ENCODE measurements at places on chromosomes 2 and 18.

GRCh38 chr2:217930761-217931563 lies 71.8 kb downstream of the TNS1 start:
- peak; percentile 60 for DNase-seq

- DNase-seq, result no peak
These were observed 352.7 kb upstream of the CDH20 start for GRCh38 chr18:60980422-60981005.

- DNase-seq, result no peak
These were observed 670.8 kb upstream of the FANCL start for GRCh38 chr2:58911877-58912276.

DNA sequence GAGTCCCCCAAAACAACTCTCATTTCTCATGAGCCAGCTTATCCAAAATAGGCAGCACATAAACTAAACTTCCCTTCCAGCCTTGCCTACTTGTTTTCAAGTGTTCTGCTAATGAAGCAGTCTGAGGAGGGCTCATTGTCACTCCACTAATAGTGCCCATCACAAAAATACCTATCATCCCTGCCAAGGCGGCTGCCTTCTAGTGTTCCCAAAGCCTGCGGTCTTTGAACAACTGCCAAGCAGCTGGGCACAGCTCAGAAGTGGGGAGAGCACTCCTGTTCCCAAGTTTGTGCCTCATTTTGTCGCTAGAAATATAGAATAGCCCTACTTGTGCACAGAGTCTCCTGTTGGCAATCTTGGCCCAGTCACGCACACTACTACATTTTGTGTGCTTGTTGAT lies 50.3 kb downstream of the DTNA start:
- DNase-seq, result no peak

- DNase-seq, result peak; percentile 38
These were observed 749 bp downstream of the STK25 start for GRCh38 chr2:241507430-241508239.

- no peak for DNase-seq
These were observed 251.9 kb upstream of the CHAC2 start for GRCh38 chr2:53515435-53516332.

GRCh38 chr2:170235860-170236679 lies 58.1 kb downstream of the MYO3B start:
- peak; percentile 65 for DNase-seq

DNA sequence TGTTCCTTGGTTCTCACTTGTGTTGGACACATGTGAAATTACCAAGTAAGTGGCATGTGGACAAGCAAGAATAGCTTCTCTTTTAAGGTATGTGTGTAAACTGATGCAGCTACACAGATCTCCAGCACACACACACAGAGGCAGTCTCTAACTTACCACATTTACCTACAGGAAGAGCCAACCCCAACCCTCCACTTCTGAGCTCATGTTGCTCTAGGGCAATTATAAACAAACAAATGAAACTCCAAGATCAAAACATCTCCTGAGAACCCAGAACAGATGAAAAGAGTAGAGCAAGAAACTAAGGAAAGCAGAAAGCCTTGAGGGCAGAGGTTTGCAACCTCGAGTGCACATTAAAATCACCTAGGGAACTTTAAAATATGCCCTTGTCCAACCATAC lies 16.0 kb upstream of the TMEM37 start:
- DNase-seq, result no peak

Data from fibroblast of skin of right quadriceps (primary cell).